ENCODE measurements at places on chromosomes 2 and 18.

GRCh38 chr2:148917431-148917830 is 42.4 kb downstream of the KIF5C start:
- DNase-seq = no peak

DNA sequence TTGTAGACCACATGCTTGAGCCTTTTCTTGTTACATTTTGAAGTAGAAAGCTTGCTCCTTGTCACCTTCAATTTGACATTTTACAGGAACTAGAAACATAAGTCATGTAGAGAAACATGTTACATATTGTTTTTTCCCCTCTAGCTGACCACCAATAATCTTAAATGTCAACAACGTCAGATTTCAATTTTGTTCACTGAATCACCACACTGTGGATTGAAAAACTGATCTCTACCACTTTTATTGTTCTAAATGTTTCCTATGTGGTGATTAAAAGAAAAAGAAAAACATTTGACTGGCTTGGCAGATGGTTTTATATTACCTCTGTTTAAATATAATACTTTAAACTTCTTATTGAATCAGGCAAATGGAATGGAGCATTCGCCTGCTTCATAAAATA is 87.7 kb downstream of the DSEL start:
- no peak for DNase-seq

DNA sequence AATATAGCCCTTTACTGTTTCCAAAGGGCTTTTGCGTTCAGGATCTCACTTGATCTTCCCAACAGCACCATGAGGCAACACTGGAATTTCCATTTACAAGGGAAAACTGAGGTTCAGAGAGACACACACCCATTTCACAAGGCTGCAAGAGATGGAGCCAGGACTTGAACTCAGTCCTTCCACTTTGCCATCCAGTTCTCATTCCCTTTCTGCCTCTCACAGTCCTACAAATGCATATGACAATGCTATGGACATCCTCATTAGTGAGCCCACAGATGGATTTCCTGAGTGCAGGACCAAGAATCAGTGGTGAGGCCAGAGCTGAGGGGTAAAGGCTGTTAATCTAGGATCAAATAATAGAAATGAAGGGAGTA is 136.1 kb upstream of the MYCN start:
- no peak for DNase-seq

- no peak for DNase-seq
These were observed 135.6 kb upstream of the KLHL29 start for GRCh38 chr2:23249348-23249747.

DNA sequence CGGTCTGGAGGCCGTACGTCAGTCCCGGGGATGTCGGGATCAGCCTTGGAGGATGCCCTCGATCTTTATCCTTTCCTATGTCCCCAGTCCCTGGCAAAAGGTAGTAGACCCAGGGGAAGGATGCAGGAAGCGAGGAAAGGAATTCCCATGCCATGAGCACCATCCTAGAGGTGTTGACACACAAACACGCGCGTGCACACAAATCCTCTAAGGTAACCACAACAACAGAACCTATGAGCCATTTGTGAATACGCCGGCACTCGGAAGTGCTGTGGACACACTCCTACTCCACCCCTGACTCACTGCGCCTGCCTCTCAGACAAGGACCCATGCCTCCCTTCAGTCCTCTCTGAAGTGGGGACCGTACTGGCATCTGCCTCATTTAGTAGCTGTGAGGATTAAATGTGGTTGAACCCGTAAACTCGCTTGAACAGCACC is 11.3 kb upstream of the MLPH start:
- DNase-seq = peak; percentile 20

- DNase-seq = no peak
These were observed 30.7 kb downstream of the STON1 start for GRCh38 chr2:48560546-48561209.

DNA sequence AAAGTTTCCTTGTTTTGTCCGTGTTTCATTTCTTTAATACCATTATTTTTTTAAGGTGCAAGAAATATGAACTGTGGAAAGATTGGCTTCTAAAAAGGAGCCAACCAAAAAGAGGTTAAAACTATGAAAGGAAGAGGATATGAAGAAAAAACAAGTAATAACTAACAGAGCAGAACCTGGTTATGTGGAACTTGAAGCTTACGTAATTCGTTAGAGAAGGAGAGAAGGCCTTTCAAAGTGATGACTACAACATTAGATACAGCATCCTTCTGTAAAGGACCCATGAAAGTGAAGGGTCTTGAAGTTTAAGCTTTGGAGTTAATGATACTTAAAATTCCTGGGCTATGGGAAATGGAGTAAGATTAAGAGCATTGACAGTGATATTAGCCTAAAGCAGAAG is 84.5 kb downstream of the ANKRD12 start:
- DNase-seq = no peak

DNA sequence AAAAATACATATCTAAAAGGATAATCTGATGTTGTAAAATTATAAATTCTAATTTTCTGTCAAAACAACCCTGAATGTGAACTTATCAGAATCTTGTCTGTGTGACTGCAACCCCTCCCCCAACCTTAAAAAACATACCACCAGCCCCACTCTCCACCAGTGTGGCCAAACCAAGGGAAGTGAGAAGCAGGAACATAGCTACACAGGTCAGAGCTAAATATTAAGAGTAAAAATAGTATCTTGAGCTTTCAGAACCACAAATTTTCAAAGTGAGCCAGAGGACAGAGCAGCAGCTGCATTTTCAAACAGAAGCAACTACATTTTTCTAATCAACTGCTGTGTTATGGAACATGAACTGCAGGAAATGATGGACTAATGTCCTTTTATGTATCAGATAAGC is 156.7 kb downstream of the SLC4A10 start:
- DNase-seq = no peak

- DNase-seq = no peak
These were observed 60.0 kb upstream of the AGAP1 start for GRCh38 chr2:235433860-235434259.

DNA sequence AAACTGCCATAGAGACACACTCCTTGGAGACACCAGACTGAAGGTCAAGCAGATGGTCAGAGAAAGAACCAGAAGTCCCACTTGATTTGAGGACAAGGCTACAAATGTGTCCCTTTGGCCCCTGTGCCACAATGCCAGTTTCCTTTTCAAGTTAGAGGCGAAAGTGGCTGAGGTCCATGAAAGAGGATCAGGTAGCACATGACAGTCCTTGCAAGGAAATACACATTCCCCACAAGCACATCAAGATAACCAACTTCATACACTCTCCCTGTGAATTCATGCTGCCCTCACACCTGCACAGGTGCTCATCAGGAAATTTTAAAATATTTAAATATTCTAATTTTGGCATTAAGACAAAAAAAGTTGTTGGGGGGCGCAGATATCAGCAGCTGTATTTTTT is 218.6 kb downstream of the TCF4 start:
- DNase-seq = no peak

All from activated gamma-delta T cell treated with Interleukin-2 at 50 U/mL for 16 hours (primary cell).